ENCODE measurements at places on chromosomes 3 and 15.
A peak's percentile ranks its signal among the peaks of the same experiment; 100 is the strongest.

DNA sequence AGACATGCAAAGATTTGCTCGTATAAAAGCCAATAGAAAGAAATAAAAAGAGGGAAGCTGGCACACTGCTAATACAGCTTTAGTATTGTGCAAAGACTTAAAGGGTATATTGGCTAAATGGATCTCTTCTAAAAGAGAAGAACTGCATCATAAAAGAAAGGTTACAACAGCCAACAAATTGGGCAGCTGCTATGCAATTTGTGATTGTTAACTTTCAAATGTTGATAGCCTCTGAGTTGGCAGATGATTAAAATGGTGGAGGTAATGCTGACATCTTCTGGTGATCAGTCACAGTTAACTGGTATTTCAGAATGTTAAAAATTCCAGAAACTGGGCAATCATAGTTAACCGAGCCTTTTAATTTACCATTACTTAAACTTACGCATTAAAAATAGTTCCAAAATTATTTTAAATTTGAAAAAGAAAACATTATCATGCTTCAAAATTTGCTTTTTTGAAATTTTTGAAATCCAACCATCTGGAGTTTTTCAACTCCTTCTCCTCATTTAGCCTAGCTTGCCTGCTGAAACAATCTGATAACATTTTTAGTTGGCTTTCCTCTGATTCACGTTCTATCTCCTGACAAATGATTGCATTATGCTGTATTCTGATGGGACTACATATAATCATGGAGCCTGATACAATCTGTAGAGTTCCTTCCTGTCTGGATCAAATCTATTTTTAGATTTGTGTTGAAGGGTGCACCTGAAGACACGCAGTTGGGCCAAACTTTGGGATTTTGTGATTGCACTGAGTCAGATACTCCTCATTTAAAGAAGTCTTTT, 144.0 kb upstream of the PDZRN3 start:
- no peak overlapping the region for H3K4me3 ChIP-seq
- H3K27me3 ChIP-seq = no peaks in the 10 kb centered on the region
- no peak overlapping the region for H3K27ac ChIP-seq
- H3K4me1 ChIP-seq = no peaks in the 10 kb centered on the region

- peaks cover 8% of the 10 kb centered on the region for H3K4me1 ChIP-seq
- peak overlapping the region; percentile 99 for H3K27ac ChIP-seq
- no peak for DNase-seq
- H3K27me3 ChIP-seq = no peaks in the 10 kb centered on the region
These were observed 1.2 kb downstream of the EIF1B start for GRCh38 chr3:40310705-40311104.

DNA sequence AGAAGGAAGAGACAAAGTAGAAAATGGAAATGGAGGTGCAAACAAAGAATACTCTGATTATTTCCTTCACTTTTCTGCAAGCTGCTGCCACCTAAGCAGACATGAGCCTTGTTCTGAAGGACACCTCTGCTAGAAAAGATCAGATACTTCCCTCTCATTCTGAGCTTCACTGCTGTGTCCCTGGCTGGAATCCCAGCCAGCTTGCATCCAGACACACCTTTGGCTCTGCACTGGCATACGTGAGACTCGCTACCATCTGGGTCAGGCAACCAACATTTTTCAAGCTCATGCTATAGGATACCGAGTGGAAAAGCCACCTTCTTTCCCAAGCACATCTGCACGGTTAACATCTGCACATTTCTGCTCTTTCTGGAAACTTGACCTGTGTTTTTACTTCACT, 166.7 kb upstream of the SUCLG2 start:
- DNase-seq = no peak
- no peaks in the 10 kb centered on the region for H3K4me1 ChIP-seq
- H3K27ac ChIP-seq = no peak overlapping the region
- no peaks in the 10 kb centered on the region for H3K36me3 ChIP-seq
- no peak overlapping the region for H3K4me3 ChIP-seq

- no peak overlapping the region for H3K4me3 ChIP-seq
- no peak overlapping the region for H3K27ac ChIP-seq
- no peaks in the 10 kb centered on the region for H3K27me3 ChIP-seq
- H3K36me3 ChIP-seq = no peaks in the 10 kb centered on the region
- H3K4me1 ChIP-seq = no peaks in the 10 kb centered on the region
These were observed 617.5 kb downstream of the ZPLD1 start for GRCh38 chr3:103052236-103052830.

- no peak overlapping the region for H3K27ac ChIP-seq
- H3K27me3 ChIP-seq = no peaks in the 10 kb centered on the region
- no peak for DNase-seq
- no peak overlapping the region for H3K4me3 ChIP-seq
- no peaks in the 10 kb centered on the region for H3K36me3 ChIP-seq
These were observed 45.2 kb upstream of the ABI3BP start for GRCh38 chr3:101038393-101038792.

Measured in effector memory CD8-positive, alpha-beta T cell (primary cell).